ENCODE measurements at places on chromosomes 6 and 20.

DNA sequence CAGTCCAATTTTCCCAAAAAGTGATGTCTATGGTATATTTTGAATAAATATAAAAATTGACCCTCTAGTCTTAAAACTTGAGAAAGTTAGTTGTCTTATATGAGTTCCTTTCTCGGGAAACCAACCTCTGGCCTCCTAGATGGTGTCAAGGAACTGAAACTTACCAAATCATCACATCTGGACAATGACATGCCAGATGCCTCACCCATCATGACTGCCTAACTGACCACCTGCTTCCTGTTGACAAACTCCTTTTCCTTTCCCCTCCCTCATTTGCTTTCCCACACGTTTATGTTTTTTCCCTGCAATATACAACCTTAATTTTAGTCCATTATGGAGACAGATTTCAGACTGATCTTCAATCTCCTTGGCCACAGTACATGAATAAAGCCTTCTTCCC lies 731.0 kb downstream of the EPHA7 start:
- DNase-seq, result no peak

DNA sequence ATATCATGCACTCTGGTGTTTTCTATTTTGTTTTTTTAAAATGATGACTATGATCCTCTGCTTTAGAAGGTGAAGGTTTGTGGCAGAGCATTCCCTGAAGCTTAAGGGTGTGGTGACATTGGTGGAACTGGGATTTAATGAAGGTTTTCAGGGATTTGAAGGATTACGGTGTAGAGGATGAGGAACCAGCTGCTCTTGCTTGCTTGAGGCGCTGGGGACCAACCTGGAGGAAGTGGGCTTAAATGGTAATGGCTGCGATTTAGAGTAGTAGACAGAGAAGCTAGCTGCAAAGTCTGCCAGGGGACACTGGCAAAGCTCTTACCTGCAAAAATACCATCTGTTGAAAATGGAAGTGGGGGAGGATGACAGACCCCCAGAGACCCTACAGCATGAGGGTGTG lies 241.8 kb downstream of the CLIC5 start:
- no peak for DNase-seq

GRCh38 chr20:59010321-59010994 lies 3.4 kb upstream of the CTSZ start:
- DNase-seq, result no peak

GRCh38 chr6:18680842-18681241 lies 293.7 kb downstream of the RNF144B start:
- DNase-seq, result no peak

GRCh38 chr20:25176184-25176583 lies 19.3 kb upstream of the ENTPD6 start:
- no peak for DNase-seq

DNA sequence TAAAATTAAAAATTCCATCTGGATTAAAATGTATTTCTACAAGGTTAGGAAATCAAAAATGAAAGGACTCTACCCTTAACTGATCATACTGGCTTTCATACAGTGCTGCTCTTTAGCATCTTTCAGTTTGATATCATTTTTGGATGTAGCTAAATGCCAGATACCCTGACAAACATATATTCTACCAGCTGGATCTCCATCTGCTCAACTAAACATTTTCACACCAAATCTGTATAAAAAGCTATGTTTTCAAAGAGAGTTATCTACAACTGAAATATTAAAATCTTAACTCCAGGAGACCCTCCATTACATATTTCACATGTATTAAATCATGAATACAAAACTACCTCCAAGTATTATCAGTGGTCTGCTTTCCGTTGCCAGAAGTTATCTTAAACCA lies 95.7 kb downstream of the EPHA7 start:
- DNase-seq, result no peak

DNA sequence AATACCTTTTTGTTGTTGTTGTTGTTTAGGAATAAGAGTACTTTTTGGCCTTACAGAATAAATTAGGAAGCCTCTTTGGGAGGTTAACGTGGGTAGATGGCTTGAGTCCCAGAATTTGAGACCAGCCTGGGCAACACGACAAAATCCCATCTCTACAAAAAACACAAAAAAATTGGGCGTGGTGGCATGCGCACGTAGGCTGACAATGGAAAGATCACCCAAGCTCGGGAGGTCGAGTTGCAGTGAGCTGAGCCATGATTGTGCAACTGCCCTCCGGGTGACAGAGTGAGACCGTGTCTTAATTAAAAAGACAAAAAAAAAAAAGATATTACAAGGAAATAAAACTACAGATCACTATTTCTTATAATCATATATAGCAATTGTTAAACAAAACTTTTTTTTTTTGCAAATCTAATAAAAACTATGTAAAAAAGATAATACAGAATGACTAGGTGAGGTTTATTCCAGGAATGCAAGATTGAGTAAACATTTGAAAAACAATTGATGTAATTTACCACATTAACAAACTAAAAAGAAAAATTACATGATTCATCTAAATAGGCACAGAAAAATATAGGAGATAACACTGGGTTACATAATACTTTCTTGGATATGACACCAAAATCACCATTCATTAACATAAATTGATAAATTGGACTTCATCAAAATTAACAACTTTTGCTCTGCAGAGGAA lies 43.6 kb upstream of the ASCC3 start:
- no peak for DNase-seq

DNA sequence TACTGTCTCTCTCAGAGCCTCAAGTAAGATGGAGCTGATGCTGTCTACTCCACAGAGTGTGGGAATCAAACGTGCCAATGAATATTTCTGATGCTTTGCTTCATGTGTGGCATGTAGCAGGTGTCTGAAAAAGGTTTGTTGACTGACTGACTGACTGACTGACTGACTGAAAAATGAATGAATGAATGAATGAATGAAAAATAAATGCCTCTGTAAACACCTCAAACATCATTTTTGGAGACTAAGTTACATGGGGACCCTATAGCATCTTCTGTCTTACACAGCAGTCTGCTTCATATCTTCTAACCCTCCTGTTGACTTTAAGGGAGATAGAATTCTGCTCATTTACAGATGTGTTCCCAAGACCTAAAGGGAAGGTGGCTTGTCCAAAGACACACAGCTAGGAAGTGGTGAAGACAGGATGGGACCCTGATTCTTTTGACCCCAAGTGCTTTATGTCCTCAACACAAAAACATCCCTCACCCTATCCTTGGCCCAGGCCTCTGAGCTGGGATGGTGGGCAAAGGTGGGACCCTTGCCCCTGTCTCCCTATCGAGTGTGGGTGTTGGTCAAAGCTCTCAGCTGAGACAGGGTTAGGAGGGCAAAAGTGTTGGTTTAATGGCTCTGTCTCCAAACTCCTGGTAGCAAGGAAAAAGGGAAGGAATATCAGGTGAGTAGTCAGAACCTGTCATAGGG lies 104.4 kb downstream of the TOX2 start:
- no peak for DNase-seq

DNA sequence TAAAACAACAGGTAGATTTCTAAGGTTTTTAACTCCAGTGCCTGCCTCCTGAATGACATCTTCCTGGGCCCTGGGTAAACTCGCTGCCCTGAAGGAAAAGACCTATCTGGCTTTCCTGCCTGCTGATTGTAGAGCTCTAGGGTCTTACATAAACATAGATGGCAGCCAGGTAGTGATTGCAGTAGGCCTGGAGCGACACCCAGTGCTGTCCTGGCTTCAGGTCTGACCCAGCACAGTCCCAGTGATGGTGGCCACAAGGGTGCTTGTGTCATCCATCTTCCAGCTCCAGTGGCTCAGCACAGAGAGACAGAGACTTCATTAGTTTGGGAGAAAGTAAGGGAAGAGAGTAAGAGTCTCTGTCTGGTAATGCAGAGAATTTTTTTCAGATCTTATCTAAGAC lies 542.9 kb upstream of the IMPG1 start:
- DNase-seq, result no peak

DNA sequence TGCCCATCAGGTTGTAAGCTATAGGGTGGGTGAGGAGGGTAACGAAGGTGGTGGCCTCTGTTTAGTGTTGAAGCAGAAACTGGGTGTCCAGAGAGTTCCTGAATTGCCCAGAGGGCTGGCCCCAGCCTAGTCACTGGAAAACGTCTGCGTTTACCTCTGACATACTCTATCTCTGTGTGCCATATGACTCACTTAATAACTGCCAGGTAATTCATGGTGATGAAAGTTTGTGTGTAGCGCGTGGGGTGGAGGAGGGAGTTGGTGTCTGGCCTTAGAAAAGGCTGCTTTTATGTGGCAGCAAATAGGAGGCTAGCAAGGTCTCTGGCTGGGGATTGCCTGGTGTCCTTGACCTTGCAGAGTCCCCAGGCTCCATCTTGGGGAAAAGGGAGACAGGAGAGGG lies 47.3 kb downstream of the SLC35D3 start:
- no peak for DNase-seq

All from GM18507 (cell line).